ENCODE measurements at places on chromosomes 4 and X. TPM values are rescaled to one million over a fixed set of nuclear protein-coding genes. Genes with fewer than 3 reads are reported as not detected.

DNA sequence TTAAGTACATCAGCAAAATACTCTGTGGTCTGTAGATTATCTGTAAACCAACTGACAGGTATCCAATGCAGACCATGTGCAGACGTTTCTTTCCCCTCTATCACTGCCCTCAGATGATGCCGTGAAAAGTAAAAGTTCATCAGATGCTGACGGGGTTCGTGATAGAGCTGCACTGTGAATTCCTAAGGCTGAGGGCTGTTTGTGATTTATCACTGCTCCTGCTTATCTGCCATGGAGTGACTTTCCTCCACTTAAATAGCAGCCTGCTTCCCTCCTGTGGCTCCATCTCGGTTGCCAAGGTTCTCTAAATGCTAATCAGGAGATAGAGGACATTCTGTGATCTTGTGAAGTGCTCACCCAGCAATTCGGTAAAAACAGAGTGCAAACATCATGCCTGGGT lies 89.3 kb upstream of the SRD5A3 start:
- H3K4me3 ChIP-seq: no peak overlapping the region
- DNase-seq: no peak
- no peaks in the 10 kb centered on the region for H3K4me1 ChIP-seq
- no peaks in the 10 kb centered on the region for H3K27me3 ChIP-seq
- H3K36me3 ChIP-seq: no peaks in the 10 kb centered on the region

GRCh38 chr4:73978886-73979285 lies 2.9 kb downstream of the PF4 start:
- no peaks in the 10 kb centered on the region for H3K36me3 ChIP-seq
- DNase-seq: no peak
- no peak overlapping the region for H3K27ac ChIP-seq
- H3K27me3 ChIP-seq: no peaks in the 10 kb centered on the region

Gene SLC35A2
- total RNA-seq: 35.0 TPM

DNA sequence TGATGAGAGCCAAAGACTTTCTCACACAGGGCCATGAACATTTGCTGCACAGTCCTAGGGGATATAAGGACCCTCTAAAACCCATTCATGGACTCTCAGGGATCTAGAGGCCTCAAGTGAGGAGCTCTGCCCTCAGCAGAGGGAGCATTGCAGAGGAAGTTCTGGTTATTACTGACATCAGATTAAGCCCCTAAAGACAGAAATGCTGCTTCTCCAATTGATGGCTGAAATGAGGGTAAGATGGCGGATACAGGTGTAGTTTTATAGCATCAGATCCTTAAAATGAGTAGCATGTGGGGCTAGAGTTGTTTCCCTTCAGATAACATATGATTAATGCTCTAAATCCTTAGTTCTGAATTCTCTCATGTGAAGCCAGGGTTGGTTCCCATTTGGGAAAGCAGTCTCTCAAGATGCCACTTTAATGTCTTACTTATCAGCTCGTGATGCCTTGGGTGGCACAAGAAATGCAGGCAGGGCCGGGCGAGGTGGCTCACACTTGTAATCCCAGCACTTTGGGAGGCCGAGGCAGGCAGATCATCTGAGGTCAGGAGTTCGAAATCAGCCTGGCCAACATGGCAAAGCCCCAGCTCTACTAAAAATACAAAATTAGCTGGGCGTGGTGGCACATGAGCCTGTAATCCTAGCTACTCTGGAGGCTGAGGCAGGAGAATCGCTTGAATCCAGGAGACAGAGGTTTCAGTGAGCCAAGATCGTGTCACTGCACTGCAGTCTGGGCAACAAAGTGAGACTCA lies 7.9 kb downstream of the RHOH start:
- no peak for DNase-seq
- H3K27ac ChIP-seq: no peak overlapping the region
- no peak overlapping the region for H3K4me3 ChIP-seq
- no peaks in the 10 kb centered on the region for H3K36me3 ChIP-seq
- H3K4me1 ChIP-seq: no peaks in the 10 kb centered on the region

GRCh38 chrX:19750783-19751467 lies 136.5 kb downstream of the SH3KBP1 start:
- no peak for DNase-seq
- H3K27me3 ChIP-seq: no peaks in the 10 kb centered on the region
- no peaks in the 10 kb centered on the region for H3K4me1 ChIP-seq
- no peak overlapping the region for H3K4me3 ChIP-seq
